ENCODE measurements at places on chromosomes 1 and 21.

DNA sequence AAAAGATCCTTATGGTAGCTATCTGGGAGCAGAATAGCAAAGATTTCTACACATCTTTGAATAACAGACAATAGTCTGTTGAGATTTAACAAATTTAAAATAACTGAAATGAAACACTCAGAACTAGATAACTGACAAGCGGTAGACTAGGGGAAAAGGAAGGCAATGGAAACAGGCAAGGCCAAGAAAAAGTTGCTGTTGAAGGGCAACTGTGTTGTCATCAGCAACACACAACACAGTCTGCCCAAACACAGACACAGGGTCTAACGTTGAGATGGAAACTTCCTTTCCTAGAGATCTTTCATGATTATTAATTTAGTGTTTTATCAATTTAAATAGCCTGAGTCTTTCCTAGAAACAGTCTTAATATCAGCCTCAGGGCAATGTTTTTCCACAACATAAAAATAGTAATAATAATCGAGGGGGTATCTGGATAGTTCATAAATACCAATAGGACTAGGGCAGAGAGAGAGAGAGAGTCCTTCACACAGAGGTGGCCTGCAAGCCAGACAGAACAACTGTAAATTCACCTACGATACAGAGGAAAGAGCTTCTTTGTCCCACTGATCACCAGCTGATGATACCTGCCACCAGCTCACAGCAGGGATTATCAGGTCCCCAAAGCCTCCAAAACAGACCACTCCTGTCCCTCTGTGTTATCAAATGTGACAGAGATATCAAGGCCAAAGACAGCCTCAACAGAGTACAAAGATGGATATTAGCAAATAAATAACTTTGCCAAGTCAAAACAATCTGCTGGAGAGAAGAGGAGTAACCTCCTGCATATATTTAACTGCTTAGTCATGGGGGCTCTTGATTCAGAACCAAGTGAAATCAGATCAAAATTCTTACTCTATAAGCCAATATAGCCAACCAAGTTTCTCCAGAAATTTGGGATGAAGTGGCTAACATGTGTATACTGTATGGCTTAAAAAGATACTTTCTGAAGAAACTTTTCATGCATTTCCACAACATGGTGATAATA lies 245.3 kb downstream of the SLC45A1 start:
- DNase-seq, result no peak

GRCh38 chr21:45224189-45224938 lies 63.3 kb downstream of the POFUT2 start:
- peak; percentile 7 for DNase-seq

GRCh38 chr21:31894457-31894856 lies 21.6 kb downstream of the HUNK start:
- DNase-seq, result no peak

DNA sequence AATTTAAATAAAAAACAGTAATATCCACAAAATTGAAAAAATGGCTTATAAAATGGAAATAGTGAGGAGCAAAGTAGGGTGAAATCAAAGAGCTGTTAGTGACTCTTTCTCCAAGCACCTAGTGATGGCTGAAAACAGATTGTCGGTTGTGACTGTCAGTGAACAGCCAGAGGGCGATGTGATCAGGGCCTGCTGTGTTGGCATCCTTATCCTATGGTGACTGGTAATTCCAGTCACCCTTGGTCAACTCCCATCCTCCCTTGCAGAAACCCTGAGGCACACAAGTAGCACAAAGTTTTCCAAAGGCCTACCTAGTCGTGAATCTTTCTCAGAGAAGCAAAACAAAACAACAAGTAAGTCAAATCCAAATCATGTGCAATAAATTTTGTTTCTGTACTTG lies 599.8 kb upstream of the CXADR start:
- DNase-seq, result no peak

DNA sequence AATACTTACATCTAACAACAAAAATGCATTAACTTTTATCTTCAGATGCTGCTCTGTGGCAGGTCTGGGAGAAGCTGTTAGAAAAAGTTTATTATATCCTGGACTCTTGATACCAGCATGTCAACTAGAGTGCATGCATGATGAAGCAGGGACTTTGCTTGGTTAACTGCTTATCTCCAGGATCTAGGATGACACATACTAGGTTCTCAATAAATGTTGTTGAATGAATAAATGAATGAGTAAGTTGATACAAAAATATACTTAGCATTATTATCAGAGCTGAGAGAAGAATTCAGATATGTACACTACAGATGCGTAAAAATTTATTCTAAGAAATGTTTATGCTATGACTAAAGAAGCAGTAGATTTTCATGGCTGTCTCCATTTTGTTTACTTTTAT lies 304.3 kb downstream of the LTN1 start:
- DNase-seq, result no peak

DNA sequence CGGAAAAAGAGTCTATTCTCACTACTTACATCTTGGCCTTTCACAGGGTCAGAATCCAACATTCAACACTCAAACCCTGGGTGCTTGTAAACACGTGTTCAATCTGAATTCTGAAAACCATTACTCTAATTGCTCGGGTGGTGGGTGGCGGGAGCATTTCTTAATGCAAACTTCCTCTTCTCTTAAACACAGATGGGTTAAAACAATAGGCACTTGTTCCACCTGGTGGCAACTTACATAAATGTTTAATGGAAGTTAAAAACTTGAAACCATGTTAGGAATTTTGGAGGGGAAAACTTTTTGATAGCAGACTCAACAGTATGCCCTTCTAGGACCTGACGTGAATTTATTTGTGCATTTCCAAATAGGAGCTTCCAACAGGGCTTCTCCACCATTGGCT lies 23.4 kb upstream of the TDRD10 start:
- DNase-seq, result no peak

- DNase-seq, result no peak
Observed at GRCh38 chr1:31637915-31638673, 6.6 kb downstream of the PEF1 start.

DNA sequence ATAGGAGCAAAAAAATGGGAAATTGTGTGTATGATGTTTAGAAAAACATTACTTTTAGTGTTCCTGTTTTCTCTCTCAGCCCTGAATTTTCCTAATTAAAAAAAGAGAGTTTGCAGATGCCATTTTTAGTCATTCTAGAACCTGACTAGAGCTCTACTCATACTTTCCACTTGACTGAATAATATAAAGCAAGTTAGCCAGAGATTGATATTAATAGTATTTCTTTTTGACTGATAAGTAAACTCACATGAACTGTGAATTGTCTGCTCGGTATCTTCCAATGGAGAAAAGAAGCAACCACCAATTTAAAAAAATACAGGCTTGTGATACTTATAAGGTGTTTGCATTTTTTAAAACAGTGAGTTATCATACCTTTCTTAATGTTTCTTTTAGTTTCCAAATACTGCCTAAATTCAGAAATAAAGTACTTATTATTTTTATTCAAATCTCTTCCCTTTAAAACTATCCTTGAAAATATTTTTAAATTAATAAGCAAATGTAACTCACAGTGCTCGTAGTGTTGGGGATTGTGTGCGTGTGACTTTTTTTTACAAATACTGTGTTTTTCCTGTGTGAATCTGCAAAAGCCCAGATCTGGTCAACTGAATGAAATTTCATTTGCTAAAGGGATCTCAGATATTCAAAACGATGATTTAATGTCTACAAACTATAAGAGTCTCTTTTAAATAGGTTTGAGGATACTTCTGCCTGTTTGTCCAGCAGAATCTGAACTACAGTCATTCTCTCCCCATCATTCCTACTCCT lies 9.8 kb downstream of the RAP1A start:
- no peak for DNase-seq

GRCh38 chr1:225820522-225821120 lies 10.7 kb downstream of the EPHX1 start:
- no peak for DNase-seq

DNA sequence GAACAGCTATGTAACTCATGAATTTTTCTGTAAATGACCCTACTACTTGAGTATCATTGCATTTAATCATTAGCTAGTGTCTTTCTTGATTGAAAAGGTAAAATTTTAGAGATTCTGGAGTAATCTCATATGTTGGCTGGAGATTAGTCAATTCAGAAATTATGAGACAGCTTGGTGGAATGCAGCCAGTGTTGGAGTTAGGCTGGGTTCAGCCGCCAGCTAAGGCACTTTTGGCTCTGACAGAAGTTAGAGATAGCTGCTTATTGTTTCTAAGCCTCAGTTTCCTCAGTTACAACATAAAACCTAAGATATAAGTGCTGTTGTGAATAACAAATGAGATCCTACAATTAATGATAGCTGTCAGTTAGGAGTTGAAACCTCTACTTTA lies 49.4 kb downstream of the TBCE start:
- no peak for DNase-seq

- DNase-seq, result peak; percentile 63
Observed at GRCh38 chr1:110060034-110060661, 10.3 kb downstream of the ALX3 start.

DNA sequence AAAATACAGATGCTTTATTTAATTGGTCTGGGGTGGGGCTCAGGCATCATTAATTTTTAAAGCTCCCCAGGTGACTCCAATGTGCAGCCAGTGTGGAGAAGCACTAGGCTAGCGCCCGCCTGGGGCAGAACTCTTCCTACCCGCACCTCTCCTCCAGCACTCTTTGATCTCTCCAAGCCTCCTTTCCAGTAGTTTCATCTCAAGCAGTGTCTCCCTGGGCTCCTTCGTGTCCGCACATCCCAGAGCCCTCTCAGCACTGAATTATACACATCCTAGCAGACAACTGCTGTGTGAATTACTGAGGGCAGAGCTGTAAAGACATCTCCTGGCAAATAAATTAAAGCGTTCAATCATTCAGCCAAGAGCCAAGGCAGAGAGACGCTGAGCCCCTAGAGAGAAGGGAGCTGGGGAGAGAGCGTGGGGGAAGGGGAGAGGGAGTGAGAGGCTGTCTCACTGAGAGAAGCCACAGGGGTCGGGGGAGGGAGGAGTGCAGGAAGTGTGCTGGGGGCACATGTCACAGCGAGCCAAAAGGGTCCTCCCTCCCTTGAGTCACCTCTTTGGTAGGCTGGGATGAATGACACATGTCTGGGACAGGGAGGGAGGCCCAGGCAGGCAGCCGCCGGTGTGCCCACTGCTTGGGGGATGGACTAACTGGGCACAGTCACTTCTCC lies 21.0 kb upstream of the PARP1 start:
- DNase-seq, result no peak

DNA sequence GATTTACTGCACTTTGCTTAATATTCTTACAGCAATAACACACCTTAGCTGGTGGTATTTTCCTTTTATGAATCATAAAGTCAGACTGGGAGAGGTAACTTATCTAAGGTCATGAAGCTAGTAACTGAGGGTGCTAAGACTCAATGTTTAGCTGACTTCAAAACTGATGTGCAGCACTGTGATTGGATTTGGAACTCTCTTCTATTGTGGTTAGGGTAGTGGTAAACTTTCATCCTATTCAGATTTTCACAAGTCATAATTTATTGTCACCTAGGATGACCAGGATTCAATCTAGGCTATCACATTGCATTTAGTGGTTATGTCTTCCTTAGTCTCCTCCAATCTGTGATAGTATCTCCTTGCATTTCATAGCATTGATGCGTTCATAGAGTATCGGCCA lies 18.9 kb downstream of the EPB41 start:
- DNase-seq, result no peak

DNA sequence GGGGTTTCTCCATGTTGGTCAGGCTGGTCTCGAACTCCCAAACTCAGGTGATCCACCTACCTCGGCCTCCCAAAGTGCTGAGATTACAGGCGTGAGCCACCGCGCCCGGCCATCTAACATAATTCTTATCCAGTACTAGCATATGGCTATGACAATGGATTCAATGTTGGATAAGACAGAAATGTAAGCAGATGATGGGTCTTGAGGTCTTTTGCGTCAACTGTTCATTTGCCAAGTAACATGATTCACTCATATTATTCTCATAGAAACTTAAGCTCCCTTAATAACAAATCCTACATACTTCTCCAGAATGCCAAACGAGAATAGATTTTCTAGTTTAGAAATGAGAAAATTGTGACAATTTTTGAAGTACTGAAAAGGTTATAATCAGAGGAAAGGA lies 170.3 kb downstream of the RGS7 start:
- no peak for DNase-seq

GRCh38 chr1:52629325-52629643 lies 3.7 kb upstream of the SHISAL2A start:
- DNase-seq, result no peak

GRCh38 chr1:156961709-156962108 lies 41.3 kb downstream of the LRRC71 start:
- DNase-seq, result no peak

All from stimulated activated CD4-positive, alpha-beta T cell treated with anti-CD3 and anti-CD28 coated beads, Interleukin-1b, Interleukin-23, amount 100 ng/mL, for 24 hours (primary cell).